Smooth muscle cell of bladder (primary cell): ENCODE measurements at places on chromosomes 11 and 22. TPM values are rescaled to one million over a fixed set of nuclear protein-coding genes. Genes with fewer than 3 reads are reported as not detected.

NXPE4 gene
- total RNA-seq = not detected in 2 replicates

OR10A5 gene
- total RNA-seq = not detected in 2 replicates

OMP gene
- total RNA-seq = 0.43 TPM in 1 of 2 replicates, not detected in the other

TESMIN gene
- under 0.01 TPM in 1 of 2 replicates, not detected in the other for total RNA-seq

OR52H1 gene
- 0.43 and 0.65 TPM in 2 replicates for total RNA-seq

OR51V1 gene
- not detected in 2 replicates for total RNA-seq

POU2AF2 gene
- not detected in 2 replicates for total RNA-seq

PLAAT3 gene
- 18.5 and 40.7 TPM in 2 replicates for total RNA-seq

CD3G gene
- not detected in 2 replicates for total RNA-seq

OR51B2 gene
- 0.18 TPM in 1 of 2 replicates, not detected in the other for total RNA-seq

APOBEC3A gene
- not detected in 2 replicates for total RNA-seq

PRODH gene
- total RNA-seq = under 0.01 and 0.18 TPM in 2 replicates

RFPL2 gene
- not detected in 2 replicates for total RNA-seq

GRAMD1B gene
- total RNA-seq = 0.71 and 0.83 TPM in 2 replicates

ART1 gene
- total RNA-seq = not detected in 2 replicates

CAVIN3 gene
- total RNA-seq = 147 and 185 TPM in 2 replicates

OR51B5 gene
- total RNA-seq = 0.18 and 0.28 TPM in 2 replicates

KCNJ5 gene
- under 0.01 TPM in 2 replicates for total RNA-seq

HEPN1 gene
- not detected in 2 replicates for total RNA-seq

SLC22A9 gene
- total RNA-seq = not detected in 2 replicates

EIF4G2 gene
- total RNA-seq = 560 and 655 TPM in 2 replicates

MRGPRF gene
- total RNA-seq = 29.7 and 29.9 TPM in 2 replicates

MED17 gene
- 16.8 and 23.3 TPM in 2 replicates for total RNA-seq

CELSR1 gene
- 0.14 and 0.65 TPM in 2 replicates for total RNA-seq

MYO18B gene
- total RNA-seq = under 0.01 TPM in 1 of 2 replicates, not detected in the other

GRAP2 gene
- total RNA-seq = under 0.01 TPM in 1 of 2 replicates, not detected in the other

KCNQ1 gene
- not detected in 2 replicates for total RNA-seq

DDI1 gene
- under 0.01 TPM in 1 of 2 replicates, not detected in the other for total RNA-seq

SORL1 gene
- total RNA-seq = 8.5 and 10.2 TPM in 2 replicates

VPS37C gene
- total RNA-seq = 5.5 and 7.6 TPM in 2 replicates

TSPAN32 gene
- total RNA-seq = under 0.01 TPM in 2 replicates

TMPRSS13 gene
- not detected in 2 replicates for total RNA-seq

RAD9A gene
- total RNA-seq = 2.4 and 5.4 TPM in 2 replicates

DNHD1 gene
- total RNA-seq = 5.3 and 8.0 TPM in 2 replicates

LRRC10B gene
- not detected in 2 replicates for total RNA-seq

CARS1 gene
- total RNA-seq = 80.4 and 94.6 TPM in 2 replicates

PTPRCAP gene
- total RNA-seq = not detected in 2 replicates

KIRREL3 gene
- 0.28 and 1.5 TPM in 2 replicates for total RNA-seq

PANX3 gene
- total RNA-seq = not detected in 2 replicates

WBP2NL gene
- 0.28 and 0.46 TPM in 2 replicates for total RNA-seq

NEFH gene
- total RNA-seq = 0.09 and 0.14 TPM in 2 replicates

CHRM4 gene
- total RNA-seq = not detected in 2 replicates

TRIM6 gene
- total RNA-seq = 3.0 and 4.6 TPM in 2 replicates

FREY1 gene
- total RNA-seq = 1.00 and 1.4 TPM in 2 replicates

CEP57 gene
- total RNA-seq = 37.3 and 40.8 TPM in 2 replicates

SAA4 gene
- not detected in 2 replicates for total RNA-seq

GAB4 gene
- not detected in 2 replicates for total RNA-seq

TRIM48 gene
- total RNA-seq = not detected in 2 replicates

CATSPER1 gene
- total RNA-seq = 0.14 TPM in 1 of 2 replicates, not detected in the other

HBB gene
- not detected in 2 replicates for total RNA-seq

C22orf42 gene
- total RNA-seq = not detected in 2 replicates

MUC2 gene
- not detected in 2 replicates for total RNA-seq

SNX19 gene
- total RNA-seq = 58.9 and 93.3 TPM in 2 replicates

MFNG gene
- 0.09 and 0.14 TPM in 2 replicates for total RNA-seq

MOGAT2 gene
- not detected in 2 replicates for total RNA-seq
